H1 (cell line): ENCODE measurements at places on chromosomes 11 and 22.

- no peak overlapping the region for H3K4me3 ChIP-seq
- H3K27me3 ChIP-seq: no peaks in the 10 kb centered on the region
- H3K4me1 ChIP-seq: no peaks in the 10 kb centered on the region
- peaks cover 52% of the 10 kb centered on the region for H3K36me3 ChIP-seq
- H3K27ac ChIP-seq: no peak overlapping the region
- no peak for DNase-seq
Measured at GRCh38 chr11:70371241-70371640, 27.1 kb upstream of the CTTN start.

DNA sequence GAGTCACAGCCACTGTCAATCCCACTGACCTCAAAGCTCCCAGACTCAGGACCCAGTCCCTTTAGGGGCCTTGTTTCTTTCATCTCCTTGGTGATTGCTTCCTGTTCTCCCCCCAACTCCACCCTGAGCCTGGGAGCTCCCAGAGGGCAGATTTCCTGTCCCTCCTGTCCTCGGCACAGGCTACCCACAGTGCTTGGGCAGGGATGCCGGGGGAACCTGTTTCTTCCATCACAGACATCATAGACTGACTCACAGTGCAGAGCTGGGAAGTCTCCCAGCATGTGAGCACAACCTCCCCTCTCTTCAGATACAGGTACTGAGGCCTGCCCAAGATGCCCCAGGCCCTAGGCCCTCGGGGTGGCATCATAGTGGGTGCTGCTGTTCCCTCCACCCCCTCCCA is 16.6 kb downstream of the TRIM29 start:
- peaks cover 2% of the 10 kb centered on the region; the same call in 1 of the 2 replicates for H3K4me1 ChIP-seq
- no peak overlapping the region for H3K4me3 ChIP-seq
- no peaks in the 10 kb centered on the region for H3K27me3 ChIP-seq
- H3K36me3 ChIP-seq: no peaks in the 10 kb centered on the region
- DNase-seq: no peak

DNA sequence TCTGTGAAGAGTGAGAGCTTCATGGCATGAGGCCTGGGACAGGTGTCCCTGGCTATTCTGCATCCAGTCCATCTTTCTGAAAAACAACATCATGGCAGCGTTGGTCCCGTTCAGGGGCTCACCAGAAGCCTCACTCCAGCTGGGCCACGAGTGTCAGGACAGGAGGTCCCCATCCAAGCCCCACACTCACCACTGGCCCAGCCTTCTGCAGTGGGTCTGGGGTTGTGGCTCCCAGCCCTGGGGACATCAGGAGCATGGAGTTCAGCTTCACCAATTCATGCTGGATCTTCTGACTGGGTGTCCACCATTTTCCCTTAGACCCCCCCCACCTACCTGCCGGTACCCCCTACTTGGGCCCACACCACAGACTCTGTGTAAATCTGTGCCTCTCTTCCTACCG is 400.3 kb downstream of the BRD1 start:
- no peaks in the 10 kb centered on the region for H3K27me3 ChIP-seq
- no peak overlapping the region for H3K4me3 ChIP-seq
- H3K27ac ChIP-seq: no peak overlapping the region
- H3K36me3 ChIP-seq: no peaks in the 10 kb centered on the region
- no peak for DNase-seq
- no peaks in the 10 kb centered on the region for H3K4me1 ChIP-seq

DNA sequence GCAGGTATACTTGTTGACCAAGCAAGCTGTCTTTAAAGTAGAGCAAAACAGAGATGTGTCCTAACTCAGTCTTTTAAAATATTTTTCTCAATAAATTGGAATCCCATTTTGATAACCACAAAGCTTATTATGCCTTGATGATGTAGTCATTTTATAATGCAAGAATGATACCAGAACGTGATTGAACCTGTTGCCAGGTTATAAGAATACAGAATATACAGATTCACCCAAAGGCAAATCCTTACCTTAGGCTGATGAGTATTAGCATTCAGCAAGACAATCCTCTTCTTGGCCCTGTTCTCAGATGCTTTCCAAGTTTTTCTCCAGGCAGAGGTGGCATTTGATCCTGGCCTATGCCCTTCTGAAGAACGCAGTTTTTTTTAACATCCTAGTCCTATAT is 76.1 kb downstream of the PPFIBP2 start:
- peaks cover under 1% of the 10 kb centered on the region for H3K4me1 ChIP-seq
- H3K36me3 ChIP-seq: no peaks in the 10 kb centered on the region
- no peak overlapping the region for H3K27ac ChIP-seq
- DNase-seq: no peak

GRCh38 chr11:108466405-108466804 is 924 bp downstream of the C11orf65 start:
- H3K27ac ChIP-seq: peak overlapping the region; percentile 96; the same call in 1 of the 2 replicates
- H3K4me3 ChIP-seq: peak overlapping the region; percentile 89
- H3K27me3 ChIP-seq: no peaks in the 10 kb centered on the region
- no peaks in the 10 kb centered on the region; the same call in 1 of the 2 replicates for H3K4me1 ChIP-seq

- H3K4me1 ChIP-seq: no peaks in the 10 kb centered on the region
- no peak overlapping the region for H3K4me3 ChIP-seq
Measured at GRCh38 chr11:34331736-34332135, 26.1 kb downstream of the ABTB2 start.

GRCh38 chr22:26287382-26288225 is 118.3 kb downstream of the SEZ6L start:
- no peak overlapping the region for H3K4me3 ChIP-seq
- H3K27ac ChIP-seq: no peak overlapping the region
- H3K36me3 ChIP-seq: no peaks in the 10 kb centered on the region
- H3K27me3 ChIP-seq: no peaks in the 10 kb centered on the region
- DNase-seq: no peak

- H3K4me1 ChIP-seq: peaks cover 3% of the 10 kb centered on the region; the same call in 1 of the 2 replicates
- H3K36me3 ChIP-seq: no peaks in the 10 kb centered on the region
- H3K27ac ChIP-seq: no peak overlapping the region
Measured at GRCh38 chr11:2310073-2310785, 8.4 kb downstream of the TSPAN32 start.

DNA sequence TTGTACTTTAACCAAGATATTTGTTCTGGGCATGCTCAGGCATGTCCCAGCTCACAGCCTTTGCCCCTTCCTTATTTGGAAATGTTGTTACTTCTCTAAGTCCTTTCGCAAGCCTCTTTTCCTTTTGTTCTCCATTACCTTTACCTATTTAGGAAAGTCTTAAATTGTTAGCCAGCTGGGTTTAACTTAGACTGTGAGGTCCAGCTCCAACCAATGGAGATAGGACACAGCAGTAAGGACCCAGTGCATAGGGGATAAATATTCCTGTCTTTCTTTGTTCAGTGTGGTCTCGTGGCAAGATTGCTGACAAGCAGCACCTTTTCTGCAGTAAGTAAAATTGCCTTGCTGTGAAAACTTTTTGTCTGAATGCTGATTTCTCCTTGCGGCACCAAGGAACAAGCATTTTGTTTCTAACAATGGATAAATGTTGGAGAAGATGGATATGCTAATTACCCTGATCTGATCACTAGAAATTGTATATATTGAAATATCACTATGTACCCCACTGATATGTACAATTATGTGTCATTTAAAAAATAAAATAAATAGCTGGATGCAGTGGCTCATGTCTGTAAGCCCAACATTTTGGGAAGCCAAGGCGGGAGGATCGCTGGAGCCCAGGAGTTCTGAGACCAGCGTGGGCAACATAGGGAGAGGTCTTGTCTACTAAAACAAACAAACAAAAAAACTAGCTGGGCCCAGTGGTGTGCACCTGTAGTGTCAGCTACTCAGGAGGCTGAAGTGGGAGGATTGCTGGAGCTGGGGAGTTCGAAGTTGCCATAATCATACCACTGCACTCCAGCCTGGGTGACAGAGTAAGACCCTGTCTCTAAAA is 31.9 kb upstream of the FTH1 start:
- DNase-seq: no peak
- no peaks in the 10 kb centered on the region for H3K36me3 ChIP-seq
- H3K4me1 ChIP-seq: no peaks in the 10 kb centered on the region; the same call in 1 of the 2 replicates

DNA sequence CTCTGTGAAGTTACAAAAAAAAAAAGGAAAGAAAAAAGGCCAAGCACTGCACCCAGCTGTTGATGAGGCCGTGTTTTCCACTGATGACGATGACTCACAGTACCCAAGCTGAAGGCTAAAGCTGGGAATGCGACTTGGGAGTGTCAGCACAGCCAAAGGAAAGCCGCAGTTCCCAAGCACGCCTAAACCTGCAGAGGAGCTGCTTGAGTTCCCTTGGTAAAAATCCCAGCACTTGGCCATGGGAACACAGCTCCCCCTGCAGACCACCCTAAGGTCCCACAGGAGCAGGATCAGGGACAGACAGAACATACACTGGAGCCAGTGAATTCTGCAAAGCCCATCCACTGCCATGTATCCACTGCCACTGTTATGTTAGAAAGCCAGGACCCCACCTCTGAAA is 39.9 kb downstream of the SERGEF start:
- peak; percentile 77 for DNase-seq
- no peaks in the 10 kb centered on the region for H3K4me1 ChIP-seq
- no peak overlapping the region for H3K4me3 ChIP-seq
- no peak overlapping the region for H3K27ac ChIP-seq
- H3K36me3 ChIP-seq: no peaks in the 10 kb centered on the region

GRCh38 chr22:47460176-47460575 is 697.7 kb downstream of the TBC1D22A start:
- no peaks in the 10 kb centered on the region for H3K36me3 ChIP-seq
- H3K4me1 ChIP-seq: no peaks in the 10 kb centered on the region
- no peak for DNase-seq
- no peaks in the 10 kb centered on the region for H3K27me3 ChIP-seq
- no peak overlapping the region for H3K4me3 ChIP-seq

GRCh38 chr11:87401653-87402052 is 363.9 kb downstream of the TMEM135 start:
- H3K4me1 ChIP-seq: peaks cover 2% of the 10 kb centered on the region; the same call in 1 of the 2 replicates
- H3K4me3 ChIP-seq: no peak overlapping the region
- no peaks in the 10 kb centered on the region for H3K27me3 ChIP-seq
- H3K36me3 ChIP-seq: no peaks in the 10 kb centered on the region

- no peaks in the 10 kb centered on the region for H3K27me3 ChIP-seq
- no peak for DNase-seq
- H3K36me3 ChIP-seq: no peaks in the 10 kb centered on the region
Measured at GRCh38 chr11:126518071-126518971, 162.8 kb downstream of the ST3GAL4 start.

DNA sequence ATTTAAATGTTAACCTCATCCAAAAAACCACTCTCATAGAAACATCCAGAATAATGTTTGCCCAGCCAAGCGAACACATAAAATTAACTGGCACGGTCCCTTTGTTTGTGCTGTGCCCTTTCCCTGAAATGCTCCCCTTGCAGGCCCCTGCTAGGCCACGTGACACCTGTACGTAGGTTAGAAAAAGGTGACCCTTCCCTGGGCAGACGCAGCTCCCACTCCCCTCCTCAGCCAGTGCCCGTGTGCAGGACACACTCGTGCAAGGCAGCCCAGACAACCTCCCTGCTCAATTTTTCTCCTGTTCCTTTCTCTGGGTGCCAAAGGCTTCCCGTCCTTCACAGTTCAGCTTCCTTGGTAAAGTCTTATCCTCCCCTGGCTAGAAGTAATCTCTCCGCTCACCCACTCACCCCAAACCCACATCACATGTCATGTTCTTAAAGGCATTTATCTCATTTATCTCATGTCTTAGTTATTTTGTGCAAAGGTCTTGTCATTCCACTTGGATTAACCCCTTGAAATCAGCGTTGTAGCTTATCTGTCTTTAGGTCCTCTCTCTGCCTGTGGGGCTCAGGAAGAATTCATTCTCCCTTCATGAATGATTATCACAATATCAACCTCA is 20.7 kb downstream of the FAM83F start:
- DNase-seq: no peak
- peaks cover 6% of the 10 kb centered on the region; the same call in 1 of the 2 replicates for H3K36me3 ChIP-seq
- H3K27me3 ChIP-seq: no peaks in the 10 kb centered on the region
- no peaks in the 10 kb centered on the region for H3K4me1 ChIP-seq

- H3K36me3 ChIP-seq: no peaks in the 10 kb centered on the region
- no peak overlapping the region for H3K27ac ChIP-seq
- no peaks in the 10 kb centered on the region for H3K27me3 ChIP-seq
- DNase-seq: no peak
- H3K4me1 ChIP-seq: peaks cover 5% of the 10 kb centered on the region
Measured at GRCh38 chr11:31764261-31764660, 46.9 kb downstream of the PAX6 start.

GRCh38 chr11:71080239-71081097 is 171.9 kb downstream of the SHANK2 start:
- H3K27me3 ChIP-seq: no peaks in the 10 kb centered on the region
- peak; percentile 88 for DNase-seq

DNA sequence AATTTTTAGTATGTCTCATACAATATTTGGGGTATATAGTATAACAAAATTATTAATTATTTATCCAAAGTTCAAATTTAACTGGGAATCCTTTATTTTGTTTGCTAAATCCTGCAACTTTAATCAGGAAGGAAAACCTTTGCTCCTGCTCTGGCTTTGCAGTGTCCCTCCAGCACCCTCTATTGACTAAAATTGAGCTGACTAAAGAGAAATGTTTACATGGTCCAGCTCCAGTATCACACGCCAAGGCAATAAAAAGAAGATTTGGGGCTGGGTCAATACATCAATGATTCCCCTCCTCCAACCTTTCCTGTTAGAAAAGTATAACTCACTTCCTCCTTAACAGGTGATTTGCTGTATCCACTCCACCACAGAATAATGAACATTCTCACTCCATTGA is 153.0 kb upstream of the LRRC4C start:
- DNase-seq: no peak
- no peak overlapping the region for H3K27ac ChIP-seq
- no peaks in the 10 kb centered on the region for H3K4me1 ChIP-seq

DNA sequence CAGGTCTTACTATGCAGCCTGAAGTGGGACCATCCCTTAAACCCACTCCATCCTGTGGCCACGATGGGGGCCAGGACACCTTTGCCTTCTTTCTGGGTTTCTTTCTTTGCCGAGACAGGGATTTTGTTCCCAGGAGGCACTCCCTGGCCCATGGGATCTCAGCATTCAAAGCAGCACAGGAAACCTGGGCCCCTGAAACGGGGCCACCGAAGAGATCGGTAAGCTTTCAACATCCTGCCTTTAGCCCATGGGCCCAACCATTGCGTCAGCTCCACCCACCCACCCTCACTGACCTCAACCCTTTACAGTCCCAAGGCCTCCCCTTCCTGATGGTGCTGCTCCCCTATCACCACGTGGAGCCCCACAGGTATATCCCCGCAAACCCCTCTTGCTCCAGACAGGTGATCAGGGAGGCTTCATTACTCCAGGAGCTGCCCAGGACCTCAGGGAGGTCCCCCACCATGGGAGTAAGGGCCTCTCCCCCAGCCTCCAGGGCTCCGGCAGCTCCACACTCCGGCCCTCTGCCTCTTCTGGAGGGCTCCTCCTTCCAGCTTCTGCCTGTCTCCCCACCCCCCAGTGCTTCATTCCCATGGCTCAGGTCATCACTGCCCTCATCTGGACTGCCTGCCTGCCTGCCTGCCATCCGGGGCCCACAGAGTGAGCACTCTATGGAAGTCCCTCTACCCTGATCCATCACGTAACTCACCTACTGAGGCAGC is 42.0 kb upstream of the TUB start:
- H3K4me1 ChIP-seq: no peaks in the 10 kb centered on the region
- no peaks in the 10 kb centered on the region for H3K36me3 ChIP-seq
- H3K27me3 ChIP-seq: no peaks in the 10 kb centered on the region
- DNase-seq: no peak
- no peak overlapping the region for H3K27ac ChIP-seq

GRCh38 chr11:63536669-63537292 is at the start of gene PLAAT4:
Gene PLAAT4 (plus strand): TSS chr11:63536808. CDS start chr11:63536869, 61 bp downstream.
- H3K27me3 ChIP-seq: no peaks in the 10 kb centered on the region
- DNase-seq: no peak
- H3K4me1 ChIP-seq: peaks cover 13% of the 10 kb centered on the region; the same call in 1 of the 2 replicates
- no peak within 1 kb of the TSS for H3K27ac ChIP-seq
